ENCODE measurements at places on chromosomes 7 and 10.

DNA sequence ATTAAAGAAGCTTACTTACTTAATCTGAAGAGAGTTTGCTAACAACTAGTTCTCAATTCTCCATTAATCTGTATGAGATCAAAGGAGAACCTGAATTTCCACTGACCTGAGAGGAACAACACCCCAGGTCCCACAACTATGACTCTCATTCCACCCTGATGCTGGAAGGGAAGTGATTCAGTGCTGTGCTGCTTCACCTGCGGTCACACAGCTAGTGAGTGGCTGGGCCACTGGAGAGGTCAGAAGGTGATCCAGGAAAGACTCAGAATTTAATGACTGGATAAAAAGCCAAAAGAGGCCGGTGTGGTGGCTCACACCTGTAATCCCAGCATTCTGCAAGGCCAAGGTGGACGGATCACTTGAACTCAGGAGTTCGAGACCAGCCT is 23.6 kb downstream of the SORBS1 start:
- no peak for DNase-seq

- no peak for DNase-seq
These were observed 78.0 kb upstream of the PPP2R2D start for GRCh38 chr10:131822692-131823245.

GRCh38 chr7:117163101-117163500 is 159.8 kb downstream of the WNT2 start:
- DNase-seq, result peak; percentile 43

DNA sequence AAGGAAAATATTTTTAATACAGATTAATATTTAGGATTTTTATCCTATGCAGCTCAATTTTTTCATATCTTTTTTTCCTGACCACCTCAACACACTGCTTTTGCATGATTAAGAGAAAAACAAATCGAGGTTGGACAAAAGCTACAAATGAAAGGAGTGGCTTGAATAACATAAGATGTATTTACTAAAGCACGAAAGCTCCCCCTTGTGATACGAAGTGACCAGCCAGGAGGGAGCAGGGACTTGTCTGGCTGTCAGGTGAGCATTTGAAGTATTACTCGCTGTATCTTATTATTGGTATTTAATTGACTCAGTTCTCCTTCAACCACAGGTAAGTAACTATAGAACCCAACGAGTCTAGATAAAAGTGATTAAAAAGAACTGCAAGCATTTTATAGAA is 265.2 kb upstream of the PHF14 start:
- DNase-seq, result no peak

DNA sequence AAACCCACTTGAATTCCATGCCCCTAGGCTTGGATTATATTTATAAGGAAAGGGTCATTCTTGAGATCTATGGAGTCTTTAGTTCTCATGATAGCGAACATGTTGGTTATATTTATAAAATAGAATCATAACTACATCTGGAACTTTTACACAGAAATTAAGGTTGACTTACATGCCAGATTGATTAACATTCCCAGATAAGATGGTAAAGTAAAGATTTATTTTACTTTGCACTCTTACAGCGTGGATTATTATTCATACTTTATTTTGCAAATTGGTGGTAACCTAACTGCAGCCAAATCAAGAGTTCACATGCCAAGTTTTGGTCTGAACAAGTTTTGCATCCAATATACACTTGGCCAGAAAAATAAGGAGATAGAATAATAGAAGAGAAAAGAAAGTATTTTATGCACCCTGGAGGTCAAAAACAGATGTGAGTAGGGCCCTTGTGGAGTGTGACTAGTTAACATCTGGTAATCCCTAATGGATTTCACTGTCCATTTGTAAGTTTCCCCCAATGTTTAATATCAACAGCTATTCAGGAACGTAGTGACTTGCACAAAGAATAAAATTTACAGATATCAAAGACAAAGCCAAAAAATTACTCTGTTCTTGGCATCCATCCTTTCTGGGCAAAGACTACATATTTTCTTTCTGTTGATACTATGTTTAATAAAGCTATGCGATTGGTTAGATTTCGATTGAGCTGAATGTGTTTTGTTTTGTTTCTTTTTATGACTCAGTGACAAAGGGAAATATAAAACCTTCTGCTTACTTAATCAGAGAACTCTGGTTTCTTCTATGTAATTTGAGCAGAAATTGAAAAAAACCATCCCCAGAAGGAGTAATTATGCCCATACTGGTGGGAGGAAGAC is 10.1 kb upstream of the TMEM26 start:
- DNase-seq, result peak; percentile 84

DNA sequence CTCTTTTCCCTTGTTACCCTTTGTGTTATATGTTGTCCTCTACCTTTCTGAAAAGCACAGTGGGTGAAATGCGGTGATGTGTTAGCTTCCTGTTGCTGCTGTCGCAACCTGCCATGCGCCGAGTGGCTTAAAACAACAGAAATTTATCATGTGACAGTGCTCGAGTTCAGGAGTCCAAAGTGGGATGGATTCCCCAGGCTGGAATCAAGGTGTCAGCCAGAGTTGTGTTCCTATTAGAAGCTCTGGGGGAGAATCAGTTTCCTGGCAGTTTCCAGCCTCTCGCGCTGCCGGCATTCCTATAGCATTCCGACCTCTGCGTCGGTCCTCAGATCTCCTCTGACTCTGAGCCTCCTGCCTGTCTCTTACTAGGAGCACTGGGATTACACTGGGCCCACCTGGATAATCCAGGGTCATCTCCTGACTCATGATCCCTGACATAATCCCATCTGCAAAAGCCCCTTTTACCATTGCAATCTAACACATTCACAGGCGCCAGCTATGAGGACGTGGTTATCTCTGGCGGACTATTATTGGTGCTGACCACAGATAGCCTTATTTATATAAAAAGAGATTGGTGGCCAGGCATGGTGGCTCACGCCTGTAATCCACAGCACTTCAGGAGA is 207.5 kb downstream of the CUX1 start:
- DNase-seq, result no peak

- DNase-seq, result no peak
These were observed 13.5 kb downstream of the TNPO3 start for GRCh38 chr7:129041142-129042085.

DNA sequence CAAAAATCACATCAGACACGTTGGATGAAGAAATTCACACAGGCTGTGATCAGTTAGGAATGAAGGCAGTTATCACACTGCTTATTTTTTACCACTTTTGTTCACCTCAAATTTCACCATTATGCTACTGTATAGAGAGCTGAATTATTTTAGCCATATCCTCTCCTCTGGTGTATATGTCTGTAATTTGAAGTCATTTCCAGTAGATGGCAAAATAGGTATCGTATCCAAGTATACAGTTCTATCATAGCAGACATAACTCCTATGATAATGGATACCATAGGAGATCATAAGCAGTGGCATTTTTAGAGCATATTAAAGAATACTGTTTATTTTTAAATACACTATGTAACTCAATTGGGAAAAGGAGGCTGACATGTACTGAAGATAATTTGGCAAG is 909.7 kb downstream of the DNAJB9 start:
- no peak for DNase-seq

DNA sequence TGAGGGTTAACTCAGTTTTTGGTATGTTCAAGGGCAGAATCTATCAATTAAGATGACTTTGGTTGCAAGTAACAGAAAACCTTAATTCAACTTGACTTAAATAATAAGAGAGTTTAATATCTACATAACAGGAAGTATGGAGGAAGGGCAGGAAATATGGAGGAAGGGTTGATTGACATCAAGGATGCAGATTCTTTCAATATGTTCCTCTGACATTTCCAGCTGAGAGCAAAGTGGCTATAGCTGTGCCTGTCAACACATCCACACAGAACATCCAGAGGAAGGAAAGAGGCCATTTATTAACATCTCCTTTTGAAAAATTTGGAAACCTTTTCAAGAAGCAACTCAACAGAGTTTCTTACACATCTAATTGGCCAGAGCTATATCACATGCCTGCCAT is 19.4 kb upstream of the RALA start:
- DNase-seq, result no peak

GRCh38 chr7:40356871-40357709 is 222.3 kb downstream of the SUGCT start:
- DNase-seq, result peak; percentile 48

- no peak for DNase-seq
These were observed 171.6 kb upstream of the AUTS2 start for GRCh38 chr7:69426705-69427104.
